ENCODE measurements at places on chromosomes 5 and 9. TPM values are rescaled to one million over a fixed set of nuclear protein-coding genes. Genes with fewer than 3 reads are reported as not detected.
A peak's percentile ranks its signal among the peaks of the same experiment; 100 is the strongest.

Gene CXCL14
- not detected for total RNA-seq

Gene PCDHB3
- total RNA-seq, result not detected

Gene FUT7
- total RNA-seq, result not detected

- no peak for DNase-seq
- no peaks in the 10 kb centered on the region for H3K36me3 ChIP-seq
- no peaks in the 10 kb centered on the region for H3K4me1 ChIP-seq
- H3K27me3 ChIP-seq, result no peaks in the 10 kb centered on the region
- no peak overlapping the region for H3K4me3 ChIP-seq
These were observed 30.9 kb downstream of the GDNF start for GRCh38 chr5:37808945-37809344.

DNA sequence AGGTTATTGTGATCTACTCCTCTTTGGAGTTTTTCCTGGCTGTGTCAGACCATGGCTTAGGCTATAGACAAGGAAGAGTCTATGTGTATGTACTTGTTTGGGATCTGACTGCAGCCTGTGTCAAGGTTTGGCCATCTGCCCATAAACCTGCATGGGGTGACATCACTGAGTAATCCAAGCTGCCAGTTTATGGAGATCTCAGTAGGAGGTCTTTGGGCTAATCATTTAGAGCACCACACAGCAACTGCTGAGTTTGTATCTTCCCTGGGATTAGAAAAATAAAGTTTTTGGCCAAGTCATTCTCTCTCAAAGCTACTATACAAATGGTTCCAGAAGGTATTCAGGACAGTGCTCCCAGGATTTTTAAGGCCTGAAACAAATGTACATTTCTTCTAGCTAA lies 65.5 kb upstream of the HSPB3 start:
- H3K27ac ChIP-seq, result no peak overlapping the region
- H3K4me1 ChIP-seq, result peaks cover 17% of the 10 kb centered on the region
- peaks cover 3% of the 10 kb centered on the region for H3K36me3 ChIP-seq
- no peak for DNase-seq

- no peaks in the 10 kb centered on the region for H3K36me3 ChIP-seq
- no peak overlapping the region for H3K27ac ChIP-seq
- H3K4me3 ChIP-seq, result peak overlapping the region; percentile 38
- peak; percentile 3 for DNase-seq
- H3K27me3 ChIP-seq, result peaks cover 4% of the 10 kb centered on the region
These were observed 29.5 kb upstream of the ALDH1B1 start for GRCh38 chr9:38362852-38363588.

DNA sequence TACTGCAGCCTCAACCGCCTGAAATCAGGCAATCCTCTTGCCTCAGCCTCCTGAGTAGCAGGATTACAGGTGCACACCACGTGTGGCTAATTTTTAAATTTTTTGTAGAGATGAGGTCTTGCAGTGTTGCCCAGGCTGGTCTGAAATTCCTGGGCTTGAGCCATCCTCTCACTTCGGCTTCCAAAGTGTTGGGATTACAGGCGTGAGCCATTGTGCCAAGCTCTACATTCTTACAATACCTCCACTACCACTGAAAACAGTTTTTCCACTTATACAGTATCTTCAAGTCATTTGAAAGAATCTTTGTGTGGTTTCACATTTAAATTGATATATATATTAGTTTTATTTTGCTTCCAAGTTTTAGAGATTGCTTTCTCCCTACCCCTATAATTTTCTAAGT lies 42.6 kb downstream of the LARP1 start:
- no peaks in the 10 kb centered on the region for H3K27me3 ChIP-seq
- no peak for DNase-seq
- H3K4me1 ChIP-seq, result peaks cover 16% of the 10 kb centered on the region
- H3K4me3 ChIP-seq, result no peak overlapping the region
- no peak overlapping the region for H3K27ac ChIP-seq

DNA sequence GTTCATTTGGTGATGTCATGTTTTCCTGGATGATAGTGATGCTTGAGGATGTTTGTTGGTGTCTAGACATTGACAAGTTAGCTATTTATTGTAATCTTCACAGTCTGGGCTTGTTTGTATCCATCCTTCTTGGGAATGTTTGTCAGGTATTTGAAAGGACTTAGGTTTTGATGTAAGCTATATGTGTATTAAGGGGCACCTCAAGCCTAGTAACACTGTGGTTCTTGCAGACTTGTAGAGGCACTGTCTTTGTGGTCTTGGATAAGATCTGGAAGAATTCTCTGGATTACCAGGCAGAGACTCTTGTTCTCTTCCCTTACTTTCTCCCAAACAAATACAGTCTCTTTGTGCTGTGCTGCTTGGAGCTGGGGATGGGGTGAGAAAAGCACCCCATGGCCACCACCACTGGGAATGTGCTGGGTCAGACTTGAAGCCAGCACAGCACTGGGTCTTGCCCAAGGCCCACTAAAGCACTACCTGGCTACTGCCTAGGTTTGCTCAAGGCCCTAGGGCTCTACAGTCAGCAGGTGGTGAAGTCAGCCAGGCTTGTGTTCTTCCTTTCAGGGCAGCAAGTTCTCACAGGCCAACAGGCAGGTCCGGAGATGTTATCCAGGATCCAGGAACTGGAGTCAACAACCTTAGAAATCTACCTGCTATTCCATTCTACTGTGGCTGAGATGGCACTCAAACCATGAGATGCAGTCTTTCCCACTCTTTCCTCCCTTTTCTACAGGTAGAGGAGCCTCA lies 49.3 kb upstream of the GNA14 start:
- no peak overlapping the region for H3K27ac ChIP-seq
- no peaks in the 10 kb centered on the region for H3K27me3 ChIP-seq
- no peaks in the 10 kb centered on the region for H3K4me1 ChIP-seq
- H3K4me3 ChIP-seq, result no peak overlapping the region
- no peak for DNase-seq
- H3K36me3 ChIP-seq, result no peaks in the 10 kb centered on the region

- no peak for DNase-seq
- H3K27me3 ChIP-seq, result no peaks in the 10 kb centered on the region
- H3K27ac ChIP-seq, result no peak overlapping the region
- H3K36me3 ChIP-seq, result no peaks in the 10 kb centered on the region
- peaks cover 5% of the 10 kb centered on the region for H3K4me1 ChIP-seq
- H3K4me3 ChIP-seq, result no peak overlapping the region
These were observed 298.2 kb downstream of the MAN2A1 start for GRCh38 chr5:109987970-109988369.

GRCh38 chr5:139746691-139747582 lies 48.7 kb upstream of the PSD2 start:
- peak; percentile 83 for DNase-seq
- no peaks in the 10 kb centered on the region for H3K36me3 ChIP-seq
- H3K27me3 ChIP-seq, result peaks cover 15% of the 10 kb centered on the region
- H3K27ac ChIP-seq, result peak overlapping the region; percentile 81
- H3K4me3 ChIP-seq, result peak overlapping the region; percentile 75
- peaks cover 18% of the 10 kb centered on the region for H3K4me1 ChIP-seq

GRCh38 chr9:34793428-34793827 lies 83.5 kb upstream of the CCL21 start:
- no peak overlapping the region for H3K4me3 ChIP-seq
- H3K4me1 ChIP-seq, result no peaks in the 10 kb centered on the region
- no peak overlapping the region for H3K27ac ChIP-seq
- no peak for DNase-seq
- no peaks in the 10 kb centered on the region for H3K36me3 ChIP-seq
